A172 (cell line): ENCODE measurements at places on chromosomes 11 and 22. TPM values are rescaled to one million over a fixed set of nuclear protein-coding genes. Genes with fewer than 3 reads are reported as not detected.

Gene OR8K3
- not detected in 2 replicates for total RNA-seq

Gene RPL3
- 867 and 969 TPM in 2 replicates for total RNA-seq

Gene KRTAP5-9
- total RNA-seq, result not detected in 2 replicates

Gene PDE3B
- total RNA-seq, result 0.43 and 0.96 TPM in 2 replicates
